HuH-7.5 (cell line): ENCODE measurements at places on chromosomes 12 and 14.

DNA sequence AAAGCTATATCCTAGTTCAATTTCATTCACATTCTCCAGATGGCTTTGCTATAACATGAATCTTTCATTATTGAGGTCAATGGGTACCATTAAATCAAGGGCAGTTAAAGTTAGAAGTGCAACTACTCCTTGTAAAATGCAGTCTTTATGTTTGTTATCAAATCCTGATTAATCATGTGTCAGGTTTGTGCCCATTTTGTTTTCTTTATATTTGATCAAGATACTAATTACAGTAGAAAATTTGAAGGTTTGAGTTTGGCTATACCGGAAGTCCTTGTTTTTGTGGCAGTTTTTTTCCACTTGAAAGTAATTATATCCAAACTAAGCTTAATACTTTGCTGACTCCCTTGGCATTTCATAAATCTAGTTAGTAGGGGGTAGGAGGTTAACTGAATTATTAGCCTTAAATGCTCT is 513.0 kb downstream of the DIO2 start:
- DNase-seq = no peak

GRCh38 chr12:95963096-95963495 is 20.0 kb downstream of the AMDHD1 start:
- DNase-seq = no peak

GRCh38 chr14:101359221-101360053 is 201.9 kb upstream of the DIO3 start:
- DNase-seq = no peak

GRCh38 chr12:105600911-105601545 is 270.5 kb downstream of the C12orf75 start:
- no peak for DNase-seq

GRCh38 chr12:56839915-56840325 is 76.8 kb downstream of the HSD17B6 start:
- peak; percentile 29 for DNase-seq

DNA sequence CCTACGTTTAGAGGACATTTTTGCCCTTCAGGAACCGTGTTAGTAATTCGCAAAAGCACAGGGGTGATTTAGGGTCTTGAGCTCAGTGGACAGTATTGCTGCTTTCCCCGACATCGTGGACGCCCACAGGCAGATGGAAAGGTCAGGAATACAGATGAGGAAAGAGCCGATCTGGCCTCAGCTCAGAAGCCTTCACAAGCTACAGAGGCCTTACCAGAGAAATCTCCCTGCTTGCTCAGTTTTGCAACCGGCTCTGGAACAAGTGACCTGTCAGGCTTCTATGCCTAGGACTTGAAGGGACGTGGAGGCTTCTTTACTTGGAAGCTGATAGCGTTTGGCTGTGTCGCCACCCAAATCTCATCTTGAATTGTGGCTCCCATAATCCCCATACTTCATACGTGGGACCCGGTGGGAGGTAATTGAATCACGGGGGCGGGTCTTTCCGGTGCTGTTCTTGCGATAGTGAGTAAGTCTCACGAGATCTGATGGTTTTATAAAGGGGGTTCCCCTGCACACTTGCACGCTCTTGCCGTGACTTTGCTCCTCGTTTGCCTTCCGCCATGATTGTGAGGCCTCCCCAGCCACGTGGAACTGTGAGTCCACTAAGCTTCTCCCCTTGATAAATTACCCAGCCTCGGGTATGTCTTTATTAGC is 332.5 kb downstream of the MED13L start:
- DNase-seq = no peak

- DNase-seq = no peak
Measured at GRCh38 chr12:64566122-64566521, 44.2 kb upstream of the RASSF3 start.

DNA sequence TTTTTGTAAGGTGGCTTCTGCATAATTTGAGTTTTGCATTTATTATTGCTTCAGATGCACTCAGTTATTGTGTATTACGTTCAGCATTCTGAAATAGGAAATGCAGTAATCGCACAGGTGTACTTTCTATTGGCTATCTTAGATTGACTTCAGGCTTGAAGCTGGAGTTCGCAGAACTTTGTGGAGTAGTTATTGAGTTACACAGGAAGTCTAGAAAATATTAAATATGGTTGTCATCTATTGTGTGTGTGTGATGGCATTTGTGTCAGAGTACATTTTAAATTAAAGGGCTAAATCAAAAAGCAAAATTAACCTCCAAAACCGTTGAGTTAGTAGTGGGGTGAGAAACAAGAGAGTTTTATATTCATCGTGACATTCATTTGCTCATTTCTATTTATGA is 2.7 kb downstream of the ARID2 start:
- no peak for DNase-seq

DNA sequence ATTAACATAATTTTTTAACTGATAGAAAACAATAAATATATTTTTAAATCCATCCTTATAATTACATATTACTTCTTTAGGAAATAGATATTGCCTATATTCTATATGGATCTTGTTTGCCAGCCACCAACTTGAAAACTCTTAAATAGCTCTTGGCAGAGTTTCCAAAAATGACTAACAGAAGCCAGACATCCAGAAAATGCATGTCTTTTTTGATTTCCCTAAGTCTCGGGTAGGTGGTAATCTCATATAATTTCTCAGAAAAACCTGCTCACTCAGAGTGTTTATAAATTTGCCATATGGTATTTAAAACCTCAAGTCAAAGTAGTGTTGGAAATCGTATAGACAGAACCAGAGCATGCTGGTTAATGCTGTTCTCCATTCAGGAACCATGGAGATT is 360.4 kb upstream of the FOXG1 start:
- DNase-seq = no peak

- DNase-seq = no peak
Measured at GRCh38 chr12:1131811-1132224, 140.8 kb downstream of the ERC1 start.

DNA sequence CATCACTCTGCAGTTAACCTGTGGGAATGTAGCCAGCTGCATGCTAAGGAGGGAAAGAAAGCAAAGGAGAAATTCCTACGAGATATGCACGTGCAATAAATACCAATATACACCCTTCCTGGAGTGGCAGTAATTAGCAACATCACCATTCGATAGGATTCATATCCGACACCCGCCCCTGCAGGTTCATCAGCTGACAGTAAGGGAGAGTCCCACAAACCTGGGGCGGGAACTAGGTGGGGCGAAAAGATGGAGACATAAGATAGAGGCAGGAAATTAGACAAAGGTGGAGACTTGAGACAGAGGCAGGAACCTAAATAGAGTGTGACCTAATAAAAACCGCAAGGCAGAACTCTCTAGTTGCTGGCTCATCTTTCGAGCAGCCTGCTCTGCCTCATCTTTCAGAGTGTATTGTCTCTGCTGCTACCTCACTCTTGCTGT is 51.6 kb downstream of the PLEKHG3 start:
- no peak for DNase-seq

- no peak for DNase-seq
Measured at GRCh38 chr12:48286665-48287064, 64.1 kb downstream of the ZNF641 start.

GRCh38 chr14:100865682-100866591 is 37.6 kb downstream of the RTL1 start:
- no peak for DNase-seq

- no peak for DNase-seq
Measured at GRCh38 chr12:54059668-54060067, 6.0 kb downstream of the HOXC4 start.
